ENCODE measurements at places on chromosomes 3 and 15.

DNA sequence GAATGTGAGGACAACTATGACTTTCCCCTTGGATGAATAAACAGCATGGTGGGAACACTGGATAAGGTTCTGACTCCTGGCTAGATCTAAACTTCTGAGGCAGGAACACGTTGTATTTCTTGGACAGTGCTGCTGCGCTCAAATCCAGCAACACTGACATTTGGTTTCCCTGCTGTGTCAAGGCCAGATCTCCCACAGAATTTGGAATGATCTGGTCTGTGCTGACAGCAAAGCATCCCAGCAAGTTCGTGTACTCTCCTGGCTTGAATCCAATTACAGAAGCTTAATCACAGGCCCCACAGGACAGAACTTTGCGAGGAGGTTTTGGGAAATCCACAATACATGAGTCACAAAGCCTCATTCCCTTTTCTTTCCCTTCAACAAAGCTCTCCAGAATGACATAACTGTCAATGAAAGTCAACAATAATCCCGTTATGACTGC is 92.5 kb downstream of the ADAMTS9 start:
- DNase-seq, result no peak

- no peak for DNase-seq
Observed at GRCh38 chr15:72796515-72797337, 13.2 kb upstream of the ADPGK start.

DNA sequence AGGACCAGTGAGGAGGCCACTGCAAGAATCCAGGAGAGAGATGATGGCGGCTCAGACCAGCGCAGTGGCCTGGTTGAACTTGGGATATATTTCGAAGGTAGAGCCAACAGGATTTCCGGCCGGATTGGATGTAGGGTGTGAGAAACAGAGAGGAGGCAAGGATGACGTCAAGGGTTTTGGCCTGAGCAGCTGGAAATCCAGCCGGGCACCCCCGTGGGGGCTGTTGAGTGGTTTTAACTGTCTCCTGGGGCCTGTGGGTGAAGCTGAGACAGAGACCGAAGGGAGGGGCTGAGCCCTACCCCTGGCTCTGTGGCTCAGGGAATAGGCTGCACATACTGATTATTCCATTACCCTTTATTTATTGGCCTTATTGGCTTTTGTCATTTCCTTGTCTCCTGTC is 45.7 kb downstream of the EXOG start:
- DNase-seq, result no peak

DNA sequence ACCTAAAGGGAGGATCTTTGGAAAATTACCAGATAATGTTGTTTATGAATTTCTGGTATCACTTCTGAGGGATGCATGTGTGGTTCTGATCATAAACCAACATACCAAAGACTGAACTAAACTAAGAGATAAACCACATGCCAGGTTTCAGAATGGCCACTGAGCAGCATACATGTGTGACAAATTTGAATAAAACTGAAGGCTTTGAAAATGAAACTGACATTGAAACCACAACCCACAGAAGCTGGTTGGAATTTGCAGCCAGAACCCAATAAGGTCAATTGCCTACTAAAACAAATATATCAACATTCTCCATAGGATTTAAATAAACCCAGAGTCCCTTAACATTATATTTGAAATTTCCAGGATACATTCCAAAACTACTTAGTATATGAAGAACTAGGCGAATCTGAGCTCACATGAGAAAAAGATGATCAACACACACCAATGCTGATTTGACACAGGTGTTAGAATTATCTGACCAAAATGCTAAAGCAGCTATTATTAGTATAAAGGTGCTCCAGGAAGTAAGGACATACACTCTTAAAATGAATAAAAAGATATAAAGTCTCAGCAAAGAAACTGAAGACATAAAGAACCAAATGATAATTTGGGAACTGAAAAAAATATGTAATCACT is 125.0 kb downstream of the ZNF280D start:
- DNase-seq, result no peak

- no peak for DNase-seq
Observed at GRCh38 chr3:180808823-180809575, 103.5 kb upstream of the FXR1 start.

DNA sequence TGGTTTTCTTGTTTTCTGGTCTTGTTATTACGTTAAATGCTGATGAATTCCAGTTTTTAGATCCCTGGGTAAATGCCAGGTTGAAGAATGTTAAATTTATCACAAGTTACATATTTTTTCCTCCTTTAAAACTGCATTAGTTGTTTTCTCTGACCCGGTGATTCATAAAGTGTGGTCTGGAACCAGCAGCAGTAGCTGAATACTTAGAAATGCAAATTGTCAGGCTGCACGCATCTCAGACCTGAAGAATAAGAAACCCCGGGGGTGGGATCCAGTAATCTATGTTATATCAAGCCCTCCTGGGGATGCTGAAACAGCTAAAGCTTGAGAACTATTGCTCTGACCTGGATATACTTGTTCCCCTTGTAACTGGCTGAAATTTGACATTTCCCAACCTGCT is 69.1 kb downstream of the PEX5L start:
- no peak for DNase-seq

GRCh38 chr3:188530226-188530625 is 376.3 kb downstream of the LPP start:
- DNase-seq, result no peak

GRCh38 chr3:70256566-70256965 is 55.9 kb downstream of the MDFIC2 start:
- DNase-seq, result no peak

- no peak for DNase-seq
Observed at GRCh38 chr3:184631472-184631861, 69.9 kb downstream of the EPHB3 start.

All from stimulated activated CD4-positive, alpha-beta T cell treated with anti-CD3 and anti-CD28 coated beads, Interleukin-15, amount 100 ng/mL, for 1 hour (primary cell).